Immature natural killer cell (primary cell): ENCODE measurements at places on chromosomes 5 and 9.

GRCh38 chr9:83598487-83598886, 24.5 kb upstream of the IDNK start:
- DNase-seq: no peak

DNA sequence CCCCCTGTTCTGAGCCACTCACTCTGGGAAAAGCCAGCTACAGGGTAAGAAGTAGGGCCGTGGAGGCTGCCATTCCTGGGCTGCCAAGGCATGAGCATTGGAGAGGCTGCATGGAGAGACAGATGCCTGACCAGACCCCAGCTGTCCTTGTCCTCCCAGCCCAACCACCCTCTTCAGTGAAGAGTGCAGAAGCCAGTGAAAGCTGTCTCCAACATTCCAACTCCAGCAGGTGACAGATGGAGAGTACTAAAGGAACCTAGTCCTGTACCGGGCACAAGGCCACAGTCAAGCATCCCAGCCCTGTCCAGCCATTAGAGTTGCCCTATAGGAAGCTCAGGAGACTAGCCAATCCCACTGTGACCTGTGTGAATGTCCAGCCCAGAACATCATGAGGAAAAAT, 165.1 kb downstream of the DIRAS2 start:
- DNase-seq: no peak

DNA sequence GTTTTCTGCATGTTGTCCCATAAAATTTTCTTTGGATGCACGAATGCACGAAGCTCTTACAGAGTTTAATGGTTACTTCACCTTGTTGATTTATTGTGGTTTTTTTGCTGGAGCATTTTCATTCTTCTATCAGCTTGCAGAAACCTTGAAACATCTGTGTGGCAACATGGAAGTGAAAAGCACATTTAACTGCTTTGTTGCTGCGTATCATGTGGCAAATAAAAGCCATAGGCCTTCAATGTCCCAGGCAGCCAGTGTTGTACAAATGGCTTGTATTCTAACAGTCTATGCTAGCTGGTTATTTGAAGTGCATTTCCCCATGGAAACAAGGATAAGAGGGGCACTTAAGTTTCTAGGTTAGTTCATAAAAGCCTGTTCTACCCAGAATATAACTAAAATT, 42.5 kb upstream of the RASGRF2 start:
- no peak for DNase-seq

DNA sequence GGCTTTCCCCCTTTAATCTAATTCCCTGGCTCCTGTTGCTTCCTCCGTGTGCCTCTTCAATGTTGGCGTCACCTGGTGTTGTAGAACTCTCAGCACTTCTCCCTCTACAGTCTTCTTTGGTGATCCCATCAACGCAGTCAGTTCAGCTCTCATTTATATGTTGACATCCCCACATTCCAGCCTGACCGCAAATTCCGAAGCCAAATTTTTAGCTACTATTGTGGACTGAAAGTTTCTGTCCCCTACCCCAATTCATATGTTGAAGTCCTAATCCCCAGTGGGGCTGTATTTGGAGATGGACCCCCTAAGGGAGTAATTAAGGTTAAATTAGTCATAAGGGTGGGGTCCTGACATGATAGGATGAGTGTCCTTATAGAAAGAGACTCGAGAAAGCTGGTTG, 210.6 kb upstream of the ADAMTSL1 start:
- DNase-seq: no peak

- no peak for DNase-seq
Measured at GRCh38 chr9:15697446-15697851, 144.6 kb downstream of the CCDC171 start.

DNA sequence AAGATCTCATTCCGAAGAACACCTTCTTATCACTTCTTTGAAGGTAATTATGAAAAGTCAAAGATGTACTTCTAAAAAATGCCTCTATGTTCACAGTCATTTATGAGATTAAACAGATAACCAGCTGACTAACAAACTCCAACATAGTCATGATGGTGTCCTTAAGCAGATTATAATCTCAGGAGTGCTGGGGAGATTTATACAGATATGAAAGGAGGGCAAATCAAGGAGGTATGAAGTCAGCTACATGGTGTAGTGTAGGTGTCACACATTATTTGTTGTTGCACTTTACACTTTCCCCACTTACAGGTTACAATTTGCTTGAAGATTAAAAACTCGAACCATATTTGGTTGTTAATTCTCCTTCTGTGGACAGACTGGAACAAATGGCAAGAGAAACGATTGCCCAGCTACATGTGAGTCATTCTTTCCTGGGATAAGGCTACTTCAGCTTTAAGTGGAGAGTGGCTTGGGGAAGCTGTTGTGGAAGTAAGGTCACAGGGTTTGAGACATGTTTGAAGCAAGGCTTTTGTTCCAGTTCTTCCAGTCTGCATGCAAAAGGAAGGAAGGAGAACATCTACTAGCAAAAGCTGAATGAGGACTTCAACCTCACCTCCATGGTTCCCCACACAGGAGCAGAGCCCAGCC, 320.1 kb downstream of the ADGRV1 start:
- DNase-seq: no peak

DNA sequence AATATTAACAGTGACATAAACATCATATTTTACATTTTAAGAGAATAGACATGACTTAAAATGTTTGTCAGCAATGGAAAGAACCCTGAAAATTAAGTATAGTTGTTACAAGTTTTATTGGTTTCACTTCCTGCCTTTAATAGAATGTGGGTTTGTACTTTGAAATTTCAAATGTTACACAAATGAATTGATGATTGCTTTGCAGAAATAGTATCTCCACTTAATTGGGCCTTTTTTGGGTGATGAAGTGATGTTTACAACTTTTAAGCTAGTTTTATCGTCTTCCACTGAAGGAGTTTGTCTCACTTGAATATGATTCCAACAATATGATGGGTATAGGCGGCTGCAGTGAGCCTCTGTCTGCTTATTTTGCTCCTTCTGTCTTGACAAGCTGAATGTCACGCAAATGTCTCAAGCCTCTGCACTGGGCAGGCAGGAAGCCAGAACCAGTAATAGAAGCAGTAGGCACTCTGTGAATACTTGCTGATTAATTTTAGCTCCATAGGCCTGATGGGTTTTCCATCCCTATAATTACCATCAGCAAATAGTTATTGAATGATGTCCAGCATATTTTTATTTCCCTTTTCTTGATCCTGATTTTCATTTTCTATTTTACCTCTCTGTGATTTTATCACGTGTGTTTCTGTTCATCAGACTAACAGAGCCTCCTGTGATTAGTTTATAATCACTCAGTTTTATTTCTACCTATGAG, 10.6 kb upstream of the NR3C1 start:
- no peak for DNase-seq

DNA sequence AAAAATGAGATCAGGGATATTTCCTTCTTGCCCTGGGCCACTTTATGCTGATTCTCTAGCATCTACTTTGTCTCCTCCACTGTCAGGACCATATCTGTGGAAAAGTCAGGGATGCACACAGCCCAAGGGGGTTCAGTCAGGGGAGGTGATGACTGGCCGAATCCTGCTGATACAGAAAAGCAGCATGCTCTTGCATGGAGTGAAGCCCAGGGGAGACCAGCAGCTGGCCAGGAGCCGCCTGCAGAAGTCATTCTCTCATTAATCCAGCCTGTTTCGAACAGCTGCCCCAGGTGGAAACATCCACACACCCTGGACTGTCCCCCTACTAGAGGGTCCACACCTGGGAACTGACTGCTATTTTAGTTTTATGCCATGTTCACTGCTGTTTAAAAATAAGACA, 177.1 kb downstream of the ATP10B start:
- no peak for DNase-seq

GRCh38 chr9:124495126-124496074, 11.8 kb downstream of the NR5A1 start:
- DNase-seq: no peak

DNA sequence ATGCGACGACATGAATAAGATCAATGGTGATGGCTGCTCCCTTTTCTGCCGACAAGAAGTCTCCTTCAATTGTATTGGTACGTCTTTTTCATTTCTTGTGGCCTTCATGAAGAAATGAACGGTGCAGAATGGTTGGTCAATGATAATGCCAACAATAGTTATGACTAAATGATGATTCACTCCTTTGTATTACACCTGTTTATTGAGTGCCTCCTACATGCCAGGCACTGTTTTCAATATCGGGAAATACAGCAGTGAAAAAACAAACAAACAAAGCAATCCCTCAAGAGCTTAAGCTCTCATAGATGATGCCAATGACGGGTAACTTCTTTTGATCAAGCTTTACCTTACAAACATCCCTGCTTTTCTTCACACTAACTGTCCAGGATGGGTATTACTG, 117.7 kb downstream of the PAPPA start:
- DNase-seq: no peak

- no peak for DNase-seq
Measured at GRCh38 chr5:143304836-143305475, 98.5 kb downstream of the NR3C1 start.

- DNase-seq: no peak
Measured at GRCh38 chr9:7405924-7406604, 393.5 kb downstream of the DMAC1 start.
